ENCODE measurements at places on chromosomes 5 and 9. TPM values are rescaled to one million over a fixed set of nuclear protein-coding genes. Genes with fewer than 3 reads are reported as not detected.

The MOB3B gene
- 16.1 TPM for total RNA-seq

The TMC1 gene
- total RNA-seq: 0.95 TPM

The TOR4A gene
- 9.2 TPM for total RNA-seq

The CSF1R gene
- not detected for total RNA-seq

The BOD1 gene
- 149 TPM for total RNA-seq

The PCDHGA9 gene
- 1.1 TPM for total RNA-seq

The PCDHGA11 gene
- 8.2 TPM for total RNA-seq

The OCLN gene
- total RNA-seq: 76.3 TPM

The LMX1B gene
- total RNA-seq: 0.37 TPM

The SAPCD2 gene
- 30.3 TPM for total RNA-seq

The RECK gene
- total RNA-seq: 9.8 TPM

The TCF7 gene
- 8.5 TPM for total RNA-seq

The PCDHB2 gene
- 28.8 TPM for total RNA-seq

The MGAT1 gene
- 77.0 TPM for total RNA-seq

The MEIKIN gene
- total RNA-seq: not detected

The KLF4 gene
- total RNA-seq: 3.1 TPM

DNA sequence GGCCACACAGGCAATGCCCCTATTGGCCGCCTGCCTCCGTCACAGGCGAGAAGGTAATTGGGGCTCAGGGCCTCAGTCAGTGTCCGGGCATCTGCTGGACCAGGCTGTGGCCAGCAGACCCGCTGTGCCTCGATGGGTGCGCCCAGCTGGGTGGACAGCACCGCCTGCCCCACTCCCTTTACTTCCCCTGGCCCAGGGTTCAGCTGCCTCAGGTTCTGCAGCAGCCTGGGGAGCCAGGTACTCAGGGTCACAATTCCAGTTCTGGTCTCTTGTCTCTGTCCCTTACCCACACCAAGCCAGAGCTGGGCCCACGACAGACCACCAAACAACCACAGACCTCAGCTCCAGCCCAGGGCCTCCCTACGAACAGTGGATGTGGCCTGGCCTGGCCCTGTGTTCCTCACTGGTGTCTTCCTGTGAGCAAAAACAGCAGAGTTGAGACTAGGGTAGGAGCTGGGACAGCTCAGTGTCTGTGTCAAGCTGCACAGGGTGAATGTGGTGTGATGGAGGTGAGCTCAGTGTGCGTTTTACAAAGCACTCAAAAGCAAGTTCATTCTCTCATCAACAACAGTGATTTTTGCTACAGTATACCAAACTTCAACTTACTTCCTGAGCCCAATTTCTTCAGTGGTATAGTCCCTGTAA is 33.4 kb upstream of the SUSD3 start:
- no peak for DNase-seq

GRCh38 chr9:79812099-79812498 is 240.3 kb downstream of the TLE4 start:
- DNase-seq: no peak

DNA sequence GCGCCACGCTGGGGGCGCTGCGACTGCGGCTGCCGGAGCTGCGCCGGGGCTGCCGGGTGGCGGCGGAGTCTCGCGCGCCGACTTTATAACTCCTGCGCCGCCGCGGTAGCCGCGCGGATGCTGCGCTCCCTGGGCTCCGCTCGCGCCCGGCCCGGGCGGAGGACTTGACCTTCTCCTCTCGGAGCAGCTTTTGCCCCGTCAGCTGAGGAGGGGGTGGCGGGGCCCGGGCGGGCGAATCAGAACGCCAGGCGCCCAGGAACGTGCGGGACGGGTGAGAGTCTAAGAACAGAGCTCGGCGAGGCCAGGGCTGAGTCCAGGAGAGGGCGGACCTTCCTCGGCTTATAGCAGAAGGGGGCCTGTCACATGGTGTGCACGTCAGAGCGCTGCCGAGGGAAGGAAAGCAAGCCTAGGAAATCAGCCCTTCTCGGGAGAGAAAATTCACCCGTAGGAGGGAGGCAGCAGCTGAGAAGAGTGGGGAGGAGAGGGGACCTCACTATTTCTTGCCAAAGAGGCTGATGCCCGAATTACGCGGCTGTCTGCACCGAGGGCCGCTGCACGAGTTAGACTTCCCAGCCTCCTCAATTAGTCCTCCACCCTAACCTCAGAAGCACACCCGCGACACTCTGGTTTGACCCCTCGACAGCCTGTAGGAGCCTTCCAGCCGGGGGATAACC is at the start of gene FOXD1:
Gene FOXD1 (minus strand): TSS at position 315 of the 674 bp plus-strand sequence. CDS start 415 bp downstream, outside the sequence.
- DNase-seq: no peak

DNA sequence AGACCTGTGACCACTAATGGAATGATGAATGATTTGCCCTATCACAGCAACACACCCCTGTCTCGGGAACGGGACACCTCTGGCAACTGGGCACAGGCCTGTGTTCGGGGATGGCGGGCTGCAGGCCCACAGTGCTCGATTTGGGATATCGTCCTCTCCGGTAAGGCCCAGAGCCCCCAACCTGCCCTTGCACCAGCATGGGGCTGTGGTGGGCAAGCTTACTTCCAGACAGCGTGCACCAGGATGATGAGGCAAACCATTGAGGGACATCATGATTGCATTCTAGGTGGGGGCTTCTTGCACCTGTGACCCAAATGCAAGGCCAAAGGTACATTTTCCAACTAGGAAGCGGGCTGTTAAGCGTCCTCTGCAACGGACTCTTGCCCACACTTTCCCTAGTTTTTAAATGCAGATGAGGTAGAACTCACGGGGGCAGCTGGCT is 275.4 kb downstream of the FSTL4 start:
- no peak for DNase-seq

GRCh38 chr5:11146171-11146570 is 385.1 kb upstream of the DAP start:
- no peak for DNase-seq

DNA sequence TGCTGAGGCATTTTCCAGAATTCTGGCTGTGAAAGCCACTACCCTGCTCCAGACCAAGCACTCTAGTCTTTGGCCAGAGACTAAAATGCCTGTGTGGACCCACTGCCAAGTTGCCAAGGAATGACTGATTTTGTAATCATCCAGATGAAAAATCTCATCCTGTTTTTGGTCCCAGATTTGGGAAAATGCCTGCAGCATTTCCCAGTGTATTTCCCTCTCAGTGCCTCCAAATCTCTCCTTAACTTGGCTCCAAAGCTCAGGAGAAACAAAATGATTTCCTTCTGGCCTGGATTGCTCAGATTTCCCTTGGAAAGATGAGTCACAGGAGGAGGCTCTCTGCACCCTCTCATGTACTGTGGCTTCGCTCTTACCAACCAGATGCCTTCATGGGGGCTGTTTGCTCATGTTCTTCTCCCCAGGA is 335.2 kb upstream of the TARS1 start:
- DNase-seq: no peak

- DNase-seq: no peak
These were observed 9.1 kb upstream of the SMIM27 start for GRCh38 chr9:32543047-32543446.

- DNase-seq: no peak
These were observed 290 bp upstream of the ZDHHC11 start for GRCh38 chr5:851076-851475.

DNA sequence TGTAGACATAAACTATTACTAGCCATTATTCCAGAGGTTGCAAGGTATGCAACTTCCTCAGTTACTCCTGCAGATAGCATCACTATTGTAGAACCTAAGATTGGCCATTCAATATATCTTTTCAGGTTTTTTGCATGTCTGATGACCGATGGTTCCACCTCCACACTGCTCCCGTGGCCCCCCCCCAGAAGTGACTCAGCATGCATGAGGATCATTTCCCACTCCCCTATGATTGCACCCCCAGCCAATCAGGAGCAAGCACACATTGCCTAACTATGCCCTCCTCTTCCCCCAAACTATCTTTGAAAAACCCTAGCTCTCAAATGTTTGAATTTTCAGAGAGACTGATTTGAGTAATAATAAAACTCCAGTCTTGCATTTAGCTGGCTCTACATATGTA is 601.4 kb upstream of the TLE4 start:
- DNase-seq: no peak

DNA sequence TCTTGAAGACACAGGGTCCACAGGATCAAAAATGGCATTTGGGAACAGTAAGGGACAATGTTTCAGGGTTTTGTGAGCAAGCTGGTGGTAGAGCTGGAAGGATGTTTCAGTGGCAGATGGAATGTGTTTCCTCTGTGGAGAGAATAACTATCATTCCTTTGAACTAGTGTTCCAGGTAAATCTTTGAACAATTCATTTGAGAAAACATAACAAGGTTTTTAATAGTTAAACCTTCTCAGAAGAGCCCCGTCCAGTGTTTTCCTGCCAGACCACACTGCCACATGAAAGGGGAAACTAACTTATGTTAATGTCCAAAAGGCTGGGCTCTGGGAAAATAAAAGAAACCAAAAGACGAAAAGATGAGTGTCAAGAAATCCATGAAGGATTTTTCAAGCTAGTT is 207.0 kb upstream of the ZNF462 start:
- no peak for DNase-seq

DNA sequence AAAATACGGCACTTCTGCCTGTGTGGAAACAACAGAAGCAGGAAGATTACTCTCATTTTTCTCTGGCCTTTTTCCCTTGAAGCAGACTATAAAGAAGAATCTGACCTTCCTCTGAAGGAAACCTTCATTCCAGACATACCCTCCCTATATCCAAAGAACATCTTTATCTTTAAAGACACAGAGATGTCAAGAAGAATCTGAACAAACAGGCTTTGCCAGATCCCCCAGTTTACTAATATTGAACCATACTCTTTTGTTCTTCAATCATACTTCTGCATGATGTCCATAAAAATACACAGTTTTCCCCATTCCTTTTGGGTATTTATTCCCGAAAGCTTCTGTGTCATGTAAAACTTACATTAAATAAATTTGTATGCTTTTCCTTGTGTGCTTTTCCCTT is 225.8 kb downstream of the MAT2B start:
- DNase-seq: no peak

DNA sequence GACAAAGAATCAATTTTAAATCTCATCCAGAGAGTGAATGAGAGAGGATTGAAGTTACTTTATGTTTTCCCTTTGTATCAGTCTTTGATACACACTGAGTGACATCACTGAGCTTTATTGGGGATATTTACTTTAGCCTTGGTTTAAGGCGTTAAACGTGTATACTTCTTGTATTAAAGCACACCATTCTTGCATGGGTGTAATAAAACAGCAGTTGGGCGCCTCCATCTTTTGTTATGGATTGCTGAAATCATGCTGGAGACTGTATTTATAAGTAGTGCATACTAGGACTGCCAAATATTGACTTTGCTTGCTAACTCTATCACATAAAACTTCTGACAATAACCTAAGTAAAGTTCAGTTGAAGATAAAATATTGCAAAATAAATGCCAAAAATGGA is 1755.8 kb upstream of the WWC1 start:
- DNase-seq: no peak

- peak; percentile 75 for DNase-seq
These were observed 62.5 kb downstream of the LMX1B start for GRCh38 chr9:126676102-126676684.

DNA sequence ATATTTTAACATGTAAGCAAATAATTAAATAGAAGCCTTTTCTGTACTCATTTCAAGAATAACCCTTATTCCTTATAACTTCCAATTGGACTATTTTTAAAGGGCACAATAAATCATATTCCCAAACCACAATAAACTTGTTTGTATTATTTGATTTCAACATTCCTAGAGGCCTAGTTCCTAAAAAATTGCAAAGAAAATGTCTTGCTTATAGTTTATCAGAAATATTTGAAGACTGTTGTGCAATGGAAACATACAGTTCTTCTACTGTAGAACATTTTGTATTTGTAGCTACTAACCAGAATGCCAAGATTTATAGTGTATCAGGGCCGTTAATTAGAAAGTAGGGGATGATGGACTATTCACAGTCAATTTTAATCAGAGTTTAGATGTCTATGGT is 1037.0 kb upstream of the CDH18 start:
- no peak for DNase-seq

DNA sequence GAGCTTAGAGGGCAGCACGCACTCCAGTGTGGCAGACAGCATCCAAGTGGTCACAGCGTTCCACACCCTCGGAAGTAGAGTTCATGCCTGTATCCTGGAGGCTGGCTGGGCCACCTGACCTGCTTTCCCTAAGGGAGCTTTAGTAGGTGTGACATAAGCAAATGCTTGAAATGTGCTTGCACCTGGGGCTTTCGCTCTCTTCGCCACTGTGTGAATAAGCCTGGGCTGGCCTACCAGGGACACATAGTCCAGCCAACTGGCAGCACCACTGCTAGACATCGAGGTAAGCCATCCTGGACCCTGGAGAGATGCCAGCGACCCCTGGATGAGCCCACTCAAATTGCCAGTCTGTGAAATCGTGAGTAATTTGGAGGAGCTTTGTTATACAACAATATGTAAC is 24.9 kb upstream of the IRX4 start:
- DNase-seq: no peak

DNA sequence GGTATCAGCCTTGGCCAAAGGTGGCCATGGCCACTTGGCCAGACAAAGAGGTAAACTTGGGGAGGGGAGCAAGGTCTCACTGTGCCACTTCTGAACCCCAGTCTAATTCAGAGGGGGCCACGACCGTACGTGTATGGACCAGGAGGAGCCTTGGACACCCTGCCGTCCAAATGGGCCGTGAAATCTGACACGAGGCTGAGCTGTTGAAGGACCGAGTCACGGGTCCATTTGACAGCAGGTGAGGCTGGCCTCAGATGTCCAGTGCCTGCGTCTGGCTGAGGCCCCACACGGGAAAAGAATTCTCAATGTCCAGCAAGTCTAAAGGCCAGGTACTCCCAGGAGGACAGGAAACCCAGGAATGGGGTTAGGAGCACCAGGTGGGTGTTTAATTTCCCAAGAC is 17.7 kb downstream of the CMBL start:
- DNase-seq: no peak

- DNase-seq: no peak
These were observed 84.6 kb downstream of the PLPP1 start for GRCh38 chr5:55450050-55450765.

GRCh38 chr9:88826181-88826580 is 165.1 kb upstream of the S1PR3 start:
- no peak for DNase-seq

DNA sequence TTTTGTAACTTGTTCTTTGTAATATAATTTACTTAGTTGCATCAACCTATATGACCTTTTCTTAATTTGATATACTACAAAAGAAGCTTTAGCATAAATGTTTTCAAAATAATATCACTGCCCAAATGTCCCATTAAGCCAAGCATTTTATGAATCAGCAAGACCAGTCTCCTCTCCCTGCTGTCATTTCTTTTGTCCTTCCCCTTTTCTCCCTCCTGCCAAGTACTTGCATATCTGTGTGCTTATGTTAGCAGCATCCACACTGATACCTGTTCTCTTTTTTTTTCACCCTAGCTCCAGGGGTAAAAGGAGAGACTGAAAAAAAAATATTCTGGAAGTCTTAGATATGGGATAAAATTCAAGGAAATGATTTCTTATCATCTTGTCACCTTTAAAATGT is 69.7 kb downstream of the ZSWIM6 start:
- DNase-seq: no peak

- no peak for DNase-seq
These were observed 269.1 kb downstream of the KIF4B start for GRCh38 chr5:155282503-155283107.

DNA sequence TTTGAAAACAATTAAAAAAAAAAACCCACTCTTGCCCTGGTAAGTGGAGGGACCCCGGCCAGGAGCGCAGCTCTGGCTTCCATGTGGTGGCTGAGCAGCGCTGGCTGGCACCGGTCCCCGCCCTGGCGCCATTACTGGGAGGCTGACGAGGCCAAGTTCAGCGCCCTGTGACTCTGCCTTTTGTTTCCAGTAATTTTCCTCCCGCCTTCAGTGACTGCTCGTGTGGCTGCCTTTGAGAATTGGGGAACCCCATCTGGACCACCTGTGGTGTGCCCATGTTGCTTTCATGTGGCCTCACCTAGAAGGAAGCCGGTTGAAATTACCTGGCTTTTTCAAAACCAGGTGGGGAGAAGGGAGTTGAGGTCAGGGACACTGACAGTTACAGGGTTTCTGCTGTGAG is 136.1 kb downstream of the GAPVD1 start:
- DNase-seq: no peak

Data from H1 (cell line).